ENCODE measurements at places on chromosomes 13 and 19.

- no peak for DNase-seq
Observed at GRCh38 chr13:28585561-28585960, 73.4 kb upstream of the POMP start.

- DNase-seq, result no peak
Observed at GRCh38 chr19:53082929-53083328, 20.3 kb downstream of the ZNF160 start.

- no peak for DNase-seq
Observed at GRCh38 chr19:49061000-49061399, 3.5 kb upstream of the CGB7 start.

GRCh38 chr19:50198431-50199258 lies 4.8 kb upstream of the MYH14 start:
- no peak for DNase-seq

DNA sequence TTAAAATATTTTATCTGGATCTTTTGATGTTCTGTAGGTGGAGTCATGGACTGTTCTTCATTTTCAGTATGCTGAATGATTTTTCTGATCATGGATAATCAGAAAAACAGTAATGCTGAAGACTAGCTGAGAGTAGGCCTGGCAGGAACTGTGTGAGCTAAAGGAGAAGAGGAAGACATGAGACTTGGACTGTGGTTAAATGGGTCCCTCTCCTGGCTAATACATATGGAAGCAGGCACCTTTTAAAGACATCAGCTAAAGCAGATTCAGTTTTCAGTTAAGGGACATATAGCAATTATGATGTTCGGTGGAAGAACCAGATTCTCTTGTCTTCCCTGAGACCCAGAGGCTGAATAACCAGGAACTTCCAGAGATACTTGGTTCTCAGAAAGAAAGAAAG lies 169.4 kb downstream of the OLFM4 start:
- no peak for DNase-seq

Data from stimulated activated CD4-positive, alpha-beta T cell treated with anti-CD3 and anti-CD28 coated beads, Interleukin-12 subunit alpha, Interleukin-12 subunit beta, amount 100 ng/mL, for 24 hours (primary cell).